SK-MEL-5 (cell line): ENCODE measurements at places on chromosomes 6 and 20. TPM values are rescaled to one million over a fixed set of nuclear protein-coding genes. Genes with fewer than 3 reads are reported as not detected.

GRCh38 chr6:33927616-33928015 is 123.8 kb upstream of the MLN start:
- DNase-seq, result no peak

- DNase-seq, result no peak
Observed at GRCh38 chr6:90106449-90106848, 190.2 kb downstream of the BACH2 start.

- no peak for DNase-seq
Observed at GRCh38 chr6:78746457-78746856, 120.9 kb upstream of the IRAK1BP1 start.

- no peak for DNase-seq
Observed at GRCh38 chr6:168217216-168217879, 102.2 kb downstream of the DACT2 start.

The FAM50B gene
- 14.4 and 16.7 TPM in 2 replicates for total RNA-seq

The GUCA1A gene
- not detected in 2 replicates for total RNA-seq

The SIGLEC1 gene
- not detected in 2 replicates for total RNA-seq

The PGBD1 gene
- 3.2 and 4.1 TPM in 2 replicates for total RNA-seq
